ENCODE measurements at places on chromosomes 5 and 9. TPM values are rescaled to one million over a fixed set of nuclear protein-coding genes. Genes with fewer than 3 reads are reported as not detected.

GRCh38 chr9:21454149-21454548, 13.9 kb downstream of the IFNA1 start:
- no peaks in the 10 kb centered on the region for H3K36me3 ChIP-seq
- no peak for DNase-seq
- H3K27me3 ChIP-seq: no peaks in the 10 kb centered on the region
- H3K4me1 ChIP-seq: no peaks in the 10 kb centered on the region

DNA sequence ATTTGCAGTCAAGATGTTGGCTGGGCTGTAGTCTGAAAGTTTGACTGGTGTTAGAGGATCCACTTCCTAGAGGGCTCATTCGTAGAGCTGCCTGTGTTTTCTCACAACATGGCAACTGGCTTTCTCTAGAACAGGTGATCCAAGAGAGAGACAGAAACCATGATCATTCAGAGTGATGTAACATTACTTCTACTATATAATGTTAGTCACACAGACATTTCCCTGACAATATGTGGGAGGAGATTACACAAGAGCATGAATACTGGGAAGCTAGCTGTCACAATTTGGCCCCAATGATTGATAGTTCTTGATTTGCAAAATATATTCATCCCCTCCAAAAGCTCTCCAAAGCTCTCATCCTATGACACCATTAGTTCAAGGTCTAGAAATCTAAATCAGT, 10.9 kb upstream of the TMEM161B start:
- H3K4me3 ChIP-seq: no peak overlapping the region
- DNase-seq: peak; percentile 1
- no peaks in the 10 kb centered on the region for H3K27me3 ChIP-seq
- no peak overlapping the region for H3K27ac ChIP-seq

DNA sequence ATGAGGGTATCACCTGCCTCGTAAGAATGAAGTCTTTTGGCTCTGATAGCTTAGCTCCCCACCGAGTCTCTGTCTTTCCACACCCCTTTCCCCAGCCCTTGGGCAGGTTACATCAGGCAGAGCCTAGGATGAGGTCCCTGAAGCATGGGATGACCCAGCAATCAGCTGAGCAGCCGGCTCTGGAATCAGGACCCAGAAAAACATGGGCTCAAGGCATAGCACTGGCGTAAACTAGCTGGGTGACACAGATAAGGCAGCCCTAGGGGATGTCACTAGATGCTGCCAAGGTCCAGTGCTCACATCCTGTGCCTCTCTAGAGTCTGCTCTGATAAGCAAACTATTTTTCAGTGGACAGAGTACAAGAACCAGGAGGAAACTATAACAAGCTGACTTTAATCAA, 26.6 kb downstream of the IDNK start:
- peaks cover 21% of the 10 kb centered on the region for H3K36me3 ChIP-seq
- H3K27ac ChIP-seq: peak overlapping the region; percentile 70
- no peak for DNase-seq
- no peak overlapping the region for H3K4me3 ChIP-seq
- no peaks in the 10 kb centered on the region for H3K27me3 ChIP-seq
- H3K4me1 ChIP-seq: peaks cover 46% of the 10 kb centered on the region

CD14 gene
- total RNA-seq: 0.48 TPM

TRAF1 gene
- total RNA-seq: 0.85 TPM

GRCh38 chr5:148884339-148885020, 58.1 kb downstream of the ADRB2 start:
- H3K27me3 ChIP-seq: no peaks in the 10 kb centered on the region
- H3K4me1 ChIP-seq: no peaks in the 10 kb centered on the region
- no peak for DNase-seq
- H3K4me3 ChIP-seq: no peak overlapping the region

Measured in A673 (cell line).